ENCODE measurements at places on chromosomes 3 and 15.

DNA sequence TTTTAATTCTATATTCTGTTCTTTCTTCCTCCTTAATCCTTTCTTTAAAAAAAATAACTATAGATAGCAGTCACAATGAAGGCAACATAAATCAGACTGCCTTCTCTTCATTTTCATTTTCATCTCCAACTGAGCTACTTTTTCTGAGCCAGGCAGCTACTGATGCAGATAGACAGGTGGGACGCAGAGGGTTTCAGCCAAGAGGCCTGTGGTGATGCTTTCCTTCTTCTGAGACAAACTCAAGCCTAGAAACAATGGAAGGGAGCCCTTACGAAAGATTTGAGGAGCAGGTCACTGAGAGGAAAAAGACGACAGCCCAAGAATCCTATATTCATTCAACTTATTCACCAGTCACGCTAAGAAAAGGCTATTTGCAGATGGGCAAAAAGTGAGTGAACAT lies 220.0 kb upstream of the MLF1 start:
- DNase-seq, result no peak

GRCh38 chr3:49257187-49257586 lies 19.8 kb downstream of the C3orf62 start:
- DNase-seq, result no peak

DNA sequence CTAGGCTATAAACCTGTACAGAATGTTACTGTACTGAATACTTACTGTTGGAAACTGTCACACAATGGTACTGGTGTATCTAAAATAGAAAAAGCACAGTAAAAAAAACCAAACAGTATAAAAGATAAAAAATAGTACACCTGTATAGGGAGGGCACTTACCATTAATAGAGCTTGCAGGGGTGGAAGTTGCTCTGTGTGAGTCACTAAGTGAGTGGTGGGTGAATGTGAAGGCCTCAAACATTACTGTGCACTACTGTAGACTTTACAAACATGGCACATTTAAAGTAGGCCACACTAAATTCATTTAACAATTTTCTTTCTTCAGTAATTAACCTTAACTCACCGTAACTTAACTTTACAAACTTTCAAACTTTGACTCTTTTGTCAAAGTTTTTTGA lies 22.0 kb downstream of the B3GALNT1 start:
- DNase-seq, result no peak

GRCh38 chr3:141240687-141241615 lies 9.3 kb downstream of the PXYLP1 start:
- no peak for DNase-seq

DNA sequence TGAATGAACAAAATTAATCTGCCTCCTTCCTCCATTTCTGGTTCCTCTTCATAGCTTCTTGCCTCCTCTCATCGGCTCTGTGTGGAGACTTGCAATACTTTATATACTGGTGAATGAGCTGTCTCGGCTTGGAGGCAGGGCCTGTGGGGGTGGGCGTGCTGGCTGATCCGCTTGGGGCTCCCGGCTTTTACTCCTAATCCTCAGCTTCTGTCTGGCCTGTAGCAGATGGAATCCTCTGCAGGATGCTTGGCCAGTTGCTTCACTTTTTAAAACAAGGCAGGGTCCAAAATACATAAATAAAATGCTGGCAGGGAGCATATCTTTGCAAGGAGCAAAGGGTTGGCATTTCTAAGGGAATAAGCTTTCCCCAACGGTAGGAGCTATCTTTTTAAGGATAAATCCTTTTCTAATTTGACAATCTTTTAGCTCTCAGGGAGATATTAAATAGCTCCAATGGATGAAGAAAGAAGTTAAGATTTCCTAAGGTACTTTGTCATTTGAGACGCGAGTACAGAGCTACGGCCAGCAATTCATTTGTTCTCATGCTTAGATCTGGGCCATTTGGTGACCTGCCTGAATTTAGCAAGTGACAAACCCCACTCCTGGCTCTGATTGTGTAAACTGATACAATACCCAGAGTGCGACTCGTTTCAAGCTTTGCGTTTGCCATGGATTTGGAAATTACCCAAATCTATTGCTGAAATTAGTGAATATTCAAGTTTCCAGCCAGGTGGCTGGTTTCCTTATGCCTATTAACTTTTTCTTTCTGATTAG lies 18.9 kb downstream of the SV2B start:
- DNase-seq, result no peak

DNA sequence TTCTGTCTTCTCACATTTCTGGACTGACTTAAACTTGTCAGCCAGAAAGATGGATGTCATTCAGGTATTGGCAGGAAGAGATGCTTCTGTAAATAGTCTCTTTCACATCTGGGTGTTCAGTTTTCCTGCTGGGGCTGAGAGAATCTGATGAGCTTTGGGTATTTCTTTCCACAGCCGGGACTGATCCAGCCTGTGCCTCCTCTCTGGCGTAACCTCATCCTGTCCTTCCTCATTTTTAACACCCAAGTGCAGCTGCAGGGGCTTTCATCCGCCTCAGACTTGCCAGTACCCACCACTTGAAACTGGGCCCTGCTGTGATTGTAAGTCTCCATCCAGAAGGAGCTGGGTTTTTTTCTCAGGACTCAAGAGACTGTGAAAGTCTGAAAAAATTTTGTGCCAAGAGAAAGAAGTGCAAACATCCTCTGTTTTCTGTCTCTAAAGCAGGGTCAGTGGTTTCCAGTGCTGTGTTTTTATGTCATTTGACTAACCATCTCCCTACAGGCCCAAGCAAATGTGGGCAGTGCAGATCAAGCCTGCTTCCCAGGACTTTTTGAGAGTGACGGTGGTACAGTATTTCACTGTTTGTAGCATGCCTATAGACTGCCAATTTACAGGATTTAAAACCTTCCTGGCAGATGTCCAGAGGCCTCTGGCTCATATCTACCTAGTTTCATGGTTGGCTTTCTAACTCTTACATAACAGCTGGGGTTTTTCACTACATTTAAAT lies 342.7 kb downstream of the PTPRG start:
- DNase-seq, result no peak

- DNase-seq, result no peak
These were observed 158.7 kb upstream of the UBE3A start for GRCh38 chr15:25597571-25597970.

DNA sequence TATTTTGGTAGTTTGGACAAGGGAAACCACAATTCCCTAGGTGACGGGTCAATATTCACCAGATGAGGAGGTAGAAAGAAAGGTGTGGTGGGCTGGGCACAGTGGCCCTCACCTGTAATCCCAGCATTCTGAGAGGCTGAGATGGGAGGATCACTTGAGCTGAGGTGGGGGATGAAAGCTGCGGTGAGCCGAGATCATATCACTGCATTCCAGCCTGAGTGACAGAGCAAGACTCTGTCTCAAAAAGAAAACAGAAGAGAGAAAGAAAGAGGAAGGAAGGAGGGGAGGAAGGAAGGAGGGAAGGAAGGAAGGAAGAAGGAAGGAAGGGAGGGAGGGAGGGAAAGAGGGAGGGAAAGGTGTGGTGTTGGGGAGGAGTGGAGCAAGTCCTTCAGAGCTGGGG lies 56.1 kb upstream of the RNF7 start:
- DNase-seq, result no peak

DNA sequence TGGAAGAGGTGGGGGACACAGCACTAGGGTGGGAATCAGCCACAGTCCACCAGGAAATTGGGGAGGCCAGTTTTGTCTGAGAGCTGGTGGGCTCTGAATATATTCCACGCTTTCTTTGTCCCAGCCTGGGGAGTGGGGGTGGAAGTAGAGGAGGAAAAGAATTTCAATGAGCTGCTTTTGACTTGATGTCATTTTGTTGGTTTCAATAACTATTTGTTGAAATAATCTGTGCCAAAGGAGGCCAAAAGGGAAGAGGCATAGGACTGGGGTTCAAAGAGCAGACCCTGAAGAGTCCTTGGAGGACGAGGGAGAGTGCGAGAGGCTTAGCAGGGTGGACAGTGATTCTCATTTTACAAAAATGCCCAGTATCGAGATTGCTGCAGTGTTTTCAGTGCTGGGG lies 262.3 kb downstream of the SHQ1 start:
- DNase-seq, result no peak

GRCh38 chr15:100723315-100723801 lies 121.0 kb downstream of the ASB7 start:
- DNase-seq, result no peak

DNA sequence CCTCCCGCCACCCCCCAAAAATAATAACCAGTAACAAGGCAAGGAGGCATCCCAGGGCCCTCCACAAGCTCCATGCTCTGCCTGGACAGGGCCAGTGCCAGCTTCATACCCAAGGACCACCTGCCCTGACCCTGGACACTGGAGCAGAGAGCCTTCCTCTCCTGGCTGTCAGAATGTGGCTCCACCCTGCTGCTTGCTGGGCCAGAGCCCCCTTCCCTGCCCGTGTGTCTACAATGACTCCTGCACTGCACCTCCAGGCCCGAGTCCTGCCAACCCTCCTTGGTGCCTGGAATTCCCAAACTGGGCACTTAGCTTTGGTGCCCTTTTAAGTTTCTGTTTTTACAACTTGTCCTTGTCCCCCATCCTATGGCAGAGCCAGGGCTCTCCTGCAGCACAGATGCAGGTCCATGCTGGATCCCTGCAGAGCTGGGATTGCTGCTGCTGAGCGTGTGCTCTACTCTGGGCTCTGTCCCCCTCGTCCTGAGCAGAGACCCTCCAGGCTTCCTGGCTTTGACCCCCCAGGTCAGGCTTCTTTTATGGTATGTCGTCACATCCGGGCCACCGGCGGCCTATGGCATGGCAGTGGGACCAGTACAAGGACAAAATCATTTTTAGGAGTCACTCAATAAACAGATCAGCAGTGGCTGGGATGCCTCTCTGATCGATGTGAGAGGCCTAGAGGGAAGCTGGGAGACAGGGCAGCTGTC lies 11.4 kb upstream of the SNRPA1 start:
- no peak for DNase-seq

GRCh38 chr3:47006145-47006651 lies 26.7 kb downstream of the NBEAL2 start:
- DNase-seq, result no peak

GRCh38 chr15:57485869-57486268 lies 105.8 kb upstream of the MYZAP start:
- DNase-seq, result no peak

- DNase-seq, result no peak
These were observed 31.5 kb upstream of the TAFA4 start for GRCh38 chr3:68963891-68964290.

- no peak for DNase-seq
These were observed 25.4 kb upstream of the MBNL1 start for GRCh38 chr3:152243301-152243711.

DNA sequence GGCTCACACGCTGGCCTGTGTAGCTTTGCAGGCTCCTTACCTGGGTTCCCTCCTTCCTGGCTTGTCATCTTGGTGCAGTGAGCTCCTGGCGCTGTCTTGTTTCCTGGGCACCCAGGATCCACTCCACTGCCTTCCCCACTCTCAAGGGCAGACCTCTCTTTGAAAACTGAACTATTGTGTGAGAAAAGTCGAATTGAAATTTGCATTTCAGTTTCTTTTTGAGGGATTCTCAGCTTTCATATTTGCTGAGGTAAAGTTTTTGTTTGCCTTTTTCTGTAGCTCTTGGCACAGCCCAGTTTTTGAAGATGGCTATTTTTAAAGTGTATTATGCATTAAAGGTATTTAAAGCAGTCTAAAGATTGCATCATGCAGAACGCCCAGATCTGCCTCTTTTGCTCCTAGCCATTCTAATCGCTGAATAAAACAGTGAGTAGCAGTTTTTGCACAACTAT lies 70.1 kb downstream of the CCK start:
- DNase-seq, result peak; percentile 43

- DNase-seq, result no peak
These were observed 161.9 kb downstream of the FNDC3B start for GRCh38 chr3:172201136-172201869.

DNA sequence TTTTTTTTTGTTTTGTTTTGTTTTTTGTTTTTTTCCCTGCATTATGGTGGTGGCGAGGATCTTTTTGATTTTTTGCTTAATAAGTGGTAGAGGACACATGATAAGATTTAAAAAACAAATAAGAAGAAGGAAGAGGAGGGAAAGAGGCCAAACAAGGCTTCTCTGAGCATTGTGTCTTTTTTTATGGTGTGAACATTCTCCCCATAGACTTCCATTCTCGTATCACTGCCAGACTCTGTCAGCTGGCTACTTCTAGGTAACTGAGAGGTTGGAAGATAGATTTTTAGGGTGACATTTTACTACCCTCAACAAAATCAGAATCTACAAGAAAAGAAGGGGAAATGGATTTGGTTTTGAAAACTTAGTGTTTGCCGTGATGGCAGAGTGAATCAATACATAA lies 3.8 kb downstream of the NLGN1 start:
- DNase-seq, result no peak

DNA sequence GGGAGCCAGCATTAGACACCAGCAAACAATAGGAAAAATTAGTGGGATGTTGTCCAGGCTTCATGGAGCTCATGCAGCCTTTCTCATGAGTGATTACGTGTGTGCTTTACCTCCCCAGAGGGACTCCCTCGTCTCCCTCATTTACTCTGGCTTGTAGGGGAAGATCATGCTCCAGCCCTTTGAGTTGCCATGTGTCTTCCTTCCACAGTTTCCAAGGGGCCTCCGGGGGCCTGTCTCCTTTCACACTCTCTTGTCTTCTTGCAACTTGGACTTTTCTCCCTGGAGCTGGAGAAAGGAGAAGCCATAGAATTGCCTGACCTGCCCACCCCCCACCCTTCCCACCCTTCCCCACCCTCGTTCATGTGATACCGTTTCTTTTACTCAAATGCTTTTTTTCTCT lies 98.7 kb downstream of the FAM43A start:
- no peak for DNase-seq

- DNase-seq, result no peak
These were observed 260.4 kb upstream of the GPR149 start for GRCh38 chr3:154690413-154690812.

GRCh38 chr3:112765531-112765930 lies 81.1 kb downstream of the CD200R1L start:
- no peak for DNase-seq

- DNase-seq, result no peak
These were observed 45.9 kb downstream of the FSTL1 start for GRCh38 chr3:120404876-120405275.

DNA sequence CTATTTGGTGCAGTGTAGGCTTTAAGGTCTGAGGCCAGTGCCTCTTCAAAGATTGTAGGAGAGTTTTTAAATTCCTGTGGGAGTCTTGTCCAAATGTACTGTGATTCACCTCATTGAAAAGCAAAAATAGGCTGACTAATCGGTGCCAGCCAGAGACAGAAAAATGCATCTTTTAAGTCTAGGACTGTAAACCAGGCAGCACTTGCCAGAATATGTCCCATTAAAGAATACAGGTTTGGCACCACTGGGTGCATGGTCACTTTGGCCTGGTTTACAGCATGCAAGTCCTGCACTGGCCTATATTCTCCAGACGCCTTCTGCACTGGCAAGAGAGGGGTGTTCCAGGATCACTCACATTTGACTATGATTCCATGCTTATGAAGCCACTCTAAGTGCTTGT lies 20.3 kb upstream of the NOX5 start:
- no peak for DNase-seq

Measured in GM12892 (cell line).